ENCODE measurements at places on chromosomes 5 and 9.
A peak's percentile ranks its signal among the peaks of the same experiment; 100 is the strongest.

GRCh38 chr5:1415059-1415425 lies 30.2 kb downstream of the SLC6A3 start:
- DNase-seq = no peak

GRCh38 chr5:67875601-67876000 lies 340.0 kb upstream of the PIK3R1 start:
- no peak for DNase-seq

DNA sequence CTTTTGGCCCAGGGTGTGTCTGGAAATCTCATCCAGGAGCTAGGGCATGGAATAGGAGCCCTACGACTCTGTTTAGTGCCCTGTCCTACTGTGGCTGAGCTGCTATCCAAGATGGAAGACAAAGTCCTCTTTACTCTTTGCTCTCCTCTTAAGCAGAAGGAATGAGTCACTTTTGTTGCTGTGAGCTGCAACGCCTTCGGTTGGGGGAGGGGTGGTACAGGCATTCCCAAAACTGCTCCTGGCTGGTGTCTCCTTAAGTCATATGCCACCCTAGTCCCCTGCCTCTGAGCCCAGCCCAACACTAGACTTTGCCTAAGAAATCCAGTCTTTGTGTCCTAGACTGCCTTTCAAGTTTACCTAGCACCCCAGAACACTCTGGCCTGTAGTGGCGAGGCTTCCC lies 99.9 kb downstream of the PRR16 start:
- no peak for DNase-seq

DNA sequence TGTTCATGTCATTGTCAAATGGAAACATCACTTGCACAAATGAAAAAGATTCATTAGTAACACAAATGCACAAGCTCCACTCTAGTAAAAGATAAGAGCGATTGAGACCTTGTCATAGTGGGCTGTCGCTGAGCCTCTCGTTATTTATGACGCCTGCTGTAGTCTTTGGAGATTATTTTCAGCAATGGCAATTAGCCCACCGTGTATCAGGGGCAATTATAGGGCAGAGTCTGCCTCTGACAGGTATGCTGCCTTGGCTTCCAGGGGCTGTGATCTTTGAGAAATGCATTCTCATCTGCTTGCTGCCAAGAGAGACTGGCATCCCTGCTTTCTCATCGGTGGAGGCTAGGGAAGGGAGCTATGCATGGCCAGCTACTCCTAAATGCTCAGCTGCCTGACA lies 426.8 kb upstream of the CLINT1 start:
- no peak for DNase-seq

DNA sequence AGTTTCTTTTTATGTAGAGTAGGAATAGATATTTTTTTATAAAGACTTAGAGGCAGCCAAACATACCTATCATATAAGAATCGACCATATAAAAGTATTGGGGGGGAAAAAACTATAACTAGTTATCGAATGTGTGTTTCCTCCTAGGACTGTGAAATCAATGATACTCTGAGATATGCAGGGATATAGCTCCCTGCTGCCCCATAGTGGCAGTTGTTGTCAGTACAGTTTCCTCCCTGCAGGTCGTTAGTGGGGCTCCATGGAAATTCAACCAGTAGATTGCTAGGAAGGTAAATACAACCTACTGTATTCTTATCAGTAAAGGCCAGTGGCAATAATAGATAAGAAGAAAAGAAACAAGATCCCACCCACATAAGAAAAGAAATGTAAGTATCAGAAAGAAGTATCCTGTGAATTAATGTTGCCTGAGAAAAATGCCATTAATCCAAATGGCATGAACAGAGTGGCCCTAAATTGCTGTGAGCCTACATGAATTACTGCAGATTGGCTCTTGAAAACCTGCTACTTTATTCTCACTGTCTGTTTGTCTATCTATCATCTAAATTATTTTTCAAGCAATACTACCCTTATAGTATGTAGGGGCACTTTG lies 136.9 kb upstream of the FBN2 start:
- peak; percentile 59 for DNase-seq

GRCh38 chr9:72337286-72337685 lies 27.7 kb downstream of the ZFAND5 start:
- DNase-seq = no peak

GRCh38 chr5:58122157-58122556 lies 337.7 kb downstream of the PLK2 start:
- DNase-seq = no peak

GRCh38 chr9:137213160-137214060 lies 7.9 kb downstream of the NDOR1 start:
- no peak for DNase-seq

- no peak for DNase-seq
Measured at GRCh38 chr9:29701559-29701958, 2128.3 kb upstream of the C9orf72 start.

DNA sequence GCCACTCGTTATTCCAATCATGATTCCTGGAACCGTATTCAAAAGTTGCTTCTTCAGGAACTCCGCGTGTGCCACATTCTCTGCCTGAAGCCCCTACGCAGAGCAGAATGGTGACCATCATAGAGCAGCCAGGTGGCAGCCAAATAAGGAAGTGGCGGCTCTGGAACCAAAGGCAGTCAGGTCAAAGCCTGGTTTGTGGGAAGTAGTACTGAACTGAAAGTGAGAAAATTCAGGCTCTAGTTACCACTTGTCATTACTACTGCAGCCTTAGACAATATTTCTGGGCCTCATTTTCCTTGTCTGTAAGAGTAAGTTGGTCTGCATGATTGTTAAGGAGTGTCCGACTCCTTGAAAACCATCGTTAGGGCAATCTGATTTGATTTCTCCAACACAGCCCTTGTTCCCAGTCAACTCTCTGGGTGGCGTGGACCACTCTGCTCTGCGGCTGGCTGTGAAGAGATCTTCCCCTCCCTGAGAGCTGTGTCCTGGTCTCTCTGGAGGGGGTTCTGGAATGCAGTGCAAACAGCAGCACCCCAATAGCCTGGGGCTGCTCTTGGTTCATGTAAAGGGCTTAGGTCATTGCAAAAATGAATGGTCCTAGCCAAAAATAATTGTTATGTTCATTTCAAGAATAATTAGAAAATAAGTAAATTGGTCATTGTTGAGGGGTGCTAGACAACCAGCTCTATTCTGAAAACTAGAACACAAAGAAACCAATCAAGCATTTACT lies 102.4 kb downstream of the MED27 start:
- DNase-seq = no peak

GRCh38 chr5:179883163-179883562 lies 24.5 kb downstream of the TBC1D9B start:
- no peak for DNase-seq

GRCh38 chr9:117945286-117945685 lies 241.1 kb downstream of the TLR4 start:
- no peak for DNase-seq

DNA sequence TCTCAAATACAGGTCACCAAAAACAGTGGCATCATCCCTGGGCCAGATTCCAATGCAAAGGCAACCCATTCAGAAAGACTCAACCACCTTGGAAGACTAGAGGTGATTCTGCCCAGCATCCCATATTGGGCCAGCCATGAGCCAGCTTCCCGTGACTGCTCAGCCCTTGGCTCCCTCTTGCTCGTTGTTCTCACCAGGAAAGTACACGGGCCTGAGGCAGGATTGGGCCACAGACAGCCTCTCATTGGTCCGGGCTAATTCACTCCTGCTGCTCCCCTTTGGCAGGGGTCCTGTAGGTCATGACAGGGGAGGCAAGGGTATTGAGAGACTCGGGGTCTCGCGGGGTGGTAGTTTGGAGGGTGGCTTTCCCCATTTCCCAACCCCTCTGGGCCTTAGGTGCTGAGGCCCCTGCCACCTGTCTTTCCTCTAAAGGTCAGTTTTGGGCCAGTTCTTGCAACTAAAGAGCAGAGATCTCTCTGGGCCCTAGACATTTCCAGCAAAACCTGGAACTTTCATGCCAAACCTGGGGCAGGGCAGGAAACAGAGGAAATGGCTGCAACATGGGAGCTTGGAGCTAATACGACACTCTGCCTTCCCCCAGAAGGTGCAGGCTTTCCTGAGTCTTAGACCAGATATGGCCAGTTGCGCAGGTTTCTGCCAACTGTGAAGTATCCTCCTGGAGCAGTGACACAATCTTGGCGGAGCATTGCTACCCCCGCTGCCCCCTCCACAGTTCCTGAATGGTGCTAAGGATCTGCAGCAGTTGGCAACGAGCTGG lies 22.0 kb upstream of the FGFR4 start:
- DNase-seq = no peak

DNA sequence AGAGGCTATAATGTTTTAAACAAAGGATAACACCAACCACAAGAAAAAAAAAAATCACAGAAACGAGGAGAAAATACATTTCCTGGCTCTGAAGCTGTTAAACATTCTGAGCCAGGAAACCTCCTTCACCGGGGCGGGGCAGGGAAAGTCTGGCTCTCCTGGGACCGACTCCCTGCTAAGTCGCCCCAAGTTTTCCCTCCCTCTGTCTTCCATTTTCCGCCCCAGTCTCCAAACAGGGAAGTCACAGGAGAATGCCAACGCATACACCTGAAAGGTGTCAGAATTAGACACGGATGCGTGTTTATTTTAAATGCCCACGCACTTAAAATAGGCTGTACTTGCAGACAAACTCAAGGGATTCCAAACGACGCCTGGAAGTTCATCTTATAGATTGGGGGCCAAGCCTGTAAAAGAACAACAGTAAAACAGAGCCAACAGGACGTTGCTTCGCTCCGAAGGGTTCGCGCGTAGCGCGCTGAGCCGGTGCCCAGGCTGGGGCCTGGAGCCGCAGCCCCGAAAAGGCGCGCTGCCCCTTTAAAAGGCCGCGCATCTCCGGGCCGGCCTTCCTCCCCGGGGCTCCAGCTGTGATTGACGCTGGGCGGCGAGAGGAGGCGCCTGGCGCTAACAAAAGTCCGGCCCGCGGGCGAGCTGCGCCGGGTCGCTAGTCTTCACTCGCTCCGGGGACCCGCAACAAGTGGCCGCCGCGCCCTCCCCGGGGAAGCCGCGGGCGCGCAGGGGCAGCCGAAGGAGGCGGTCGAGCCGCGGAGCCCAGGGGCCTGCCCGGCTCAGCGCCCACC lies at the start of gene FBXL7:
TSS of gene FBXL7 (plus strand) at position 653 of the 797 bp plus-strand sequence.
- DNase-seq = peak; percentile 36

GRCh38 chr5:122870219-122870856 lies 24.9 kb downstream of the SNX24 start:
- peak; percentile 64 for DNase-seq

DNA sequence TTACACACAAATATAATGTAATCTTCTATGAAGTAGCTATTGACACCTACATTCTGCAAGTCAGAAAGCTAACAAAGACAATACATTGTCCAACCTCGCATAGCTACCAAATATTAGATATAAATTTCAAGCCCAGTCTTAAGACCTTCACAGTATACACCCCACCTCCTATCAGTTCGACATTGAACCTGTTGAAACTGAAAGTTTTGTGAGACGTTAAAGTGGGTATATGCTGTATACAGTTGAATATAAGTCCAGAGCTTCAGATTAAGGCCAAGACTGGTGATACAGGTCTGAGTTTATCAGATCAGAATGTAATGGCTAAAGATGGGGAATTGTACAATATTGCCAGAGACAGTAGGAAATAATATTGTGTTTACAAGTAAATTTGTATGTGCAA lies 489.3 kb upstream of the RORB start:
- no peak for DNase-seq

DNA sequence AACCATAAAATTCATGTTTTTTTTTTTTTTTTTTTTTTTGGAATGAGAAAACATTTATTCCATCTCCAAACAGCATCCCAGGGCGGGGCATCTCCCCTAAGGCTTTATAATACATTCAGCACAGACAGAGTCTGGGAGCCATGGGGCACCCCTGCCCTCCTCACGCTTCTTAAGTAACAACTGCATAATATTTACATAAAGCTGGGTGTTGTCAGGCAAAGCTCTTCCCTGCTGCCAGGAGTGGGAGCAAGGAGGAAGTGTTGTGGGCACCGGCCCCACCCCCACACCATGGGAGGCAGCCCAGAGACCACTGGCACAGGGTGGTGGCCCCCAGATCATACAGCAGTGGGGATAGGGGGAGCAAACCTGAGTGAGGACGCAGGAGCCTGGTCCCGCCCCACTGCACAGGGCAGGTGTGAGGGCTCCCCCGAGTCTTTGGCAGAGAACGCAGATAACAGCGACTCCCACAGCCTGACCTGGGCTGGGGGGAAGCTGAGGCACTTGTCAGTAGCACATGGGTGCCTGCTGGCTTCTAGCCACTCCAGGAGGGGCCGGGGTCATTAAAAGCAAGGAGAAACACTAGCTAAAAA lies 86.1 kb upstream of the CEP78 start:
- no peak for DNase-seq

DNA sequence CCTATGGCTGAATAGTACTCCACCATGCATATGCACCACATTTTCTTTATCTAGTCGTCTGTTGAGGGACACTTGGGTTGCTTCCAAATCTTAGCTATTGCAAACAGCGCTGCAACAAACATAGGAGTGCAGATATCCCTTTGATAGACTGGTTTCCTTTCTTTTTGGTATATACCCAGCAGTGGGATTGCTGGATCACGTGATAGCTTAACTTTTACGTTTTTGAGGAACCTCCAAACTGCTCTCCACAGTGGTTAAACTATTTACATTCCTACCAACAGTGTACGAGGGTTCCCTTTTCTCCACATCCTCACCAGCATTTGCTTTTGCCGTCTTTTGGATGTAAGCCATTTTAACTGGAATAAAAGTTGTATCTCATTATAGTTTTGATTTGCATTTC lies 142.6 kb downstream of the TARS1 start:
- DNase-seq = no peak

DNA sequence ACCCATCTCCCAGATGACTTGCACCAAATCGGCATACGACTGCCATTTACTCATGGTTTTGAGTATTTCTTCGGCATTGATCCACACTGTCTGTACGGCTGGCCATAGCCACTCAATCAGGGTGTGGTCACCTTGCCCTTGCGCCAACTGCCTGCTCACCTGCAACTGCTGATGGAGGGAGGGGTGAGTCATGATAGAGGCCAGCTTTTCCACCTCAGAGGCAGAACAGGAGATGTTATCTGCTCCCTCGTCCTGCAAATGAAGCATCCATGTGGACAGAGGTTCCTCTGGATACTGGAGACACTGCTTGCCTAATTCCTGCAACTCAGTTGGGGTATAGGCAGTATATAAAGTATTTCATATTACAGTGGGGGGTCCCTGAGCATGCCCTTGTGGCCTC lies 85.6 kb upstream of the ATP10B start:
- DNase-seq = peak; percentile 39

GRCh38 chr9:88378317-88378716 lies 9.9 kb upstream of the SPIN1 start:
- DNase-seq = no peak

- no peak for DNase-seq
Measured at GRCh38 chr9:105535920-105536668, 21.8 kb upstream of the FKTN start.

- DNase-seq = peak; percentile 99
Measured at GRCh38 chr9:134670042-134670525, 28.5 kb downstream of the COL5A1 start.

GRCh38 chr5:179680780-179681401 lies at the start of gene CBY3:
CBY3 (minus strand) TSS chr5:179681034; CDS start chr5:179680918, 116 bp downstream.
- DNase-seq = no peak

GRCh38 chr9:631596-631995 lies 209.9 kb upstream of the DMRT1 start:
- DNase-seq = no peak

GRCh38 chr5:61000887-61001286 lies 55.9 kb downstream of the NDUFAF2 start:
- peak; percentile 2 for DNase-seq

Data from trophoblast cell (in vitro differentiated cells and primary cell).